ENCODE measurements at places on chromosomes 5 and 9.

DNA sequence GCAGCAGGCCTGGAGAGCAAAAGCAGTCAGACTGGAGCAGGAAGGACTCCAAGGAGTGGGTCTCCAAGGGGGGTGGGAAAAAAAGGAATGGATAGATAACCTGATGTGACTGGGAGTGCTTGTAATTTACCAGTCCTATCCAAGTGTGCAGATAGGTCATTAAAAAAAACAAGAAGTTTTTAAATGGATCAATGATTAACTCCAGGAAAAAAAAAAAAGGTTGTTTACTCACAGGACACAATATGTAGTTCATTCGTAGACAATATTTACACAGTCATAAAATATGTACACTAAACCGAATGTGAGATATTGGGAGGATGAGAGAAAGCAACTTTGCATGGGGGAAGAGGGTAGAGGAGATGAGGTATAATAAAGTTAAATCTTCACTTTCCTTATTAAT lies 20.4 kb downstream of the ZBTB5 start:
- DNase-seq, result no peak

DNA sequence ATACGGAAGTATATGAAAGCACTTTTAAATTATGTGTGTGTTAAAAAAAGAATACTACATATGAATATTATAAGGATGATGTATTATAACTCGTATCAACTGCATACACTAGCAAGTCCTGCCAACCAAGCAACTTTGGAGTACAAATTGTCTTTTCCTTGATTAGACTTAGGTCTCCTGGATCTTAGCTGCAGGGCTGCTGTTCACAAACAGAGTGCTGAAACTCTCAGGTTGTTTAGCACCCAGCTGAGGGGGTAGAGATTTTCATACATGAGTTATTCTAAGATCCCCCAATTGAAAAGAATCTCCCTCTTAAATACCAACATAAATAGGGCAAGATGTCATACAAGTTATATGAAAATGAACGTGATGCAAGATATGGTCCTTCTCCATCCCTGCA lies 149.8 kb upstream of the TNC start:
- no peak for DNase-seq

- DNase-seq, result no peak
These were observed 638.1 kb downstream of the EFNA5 start for GRCh38 chr5:107032629-107033028.

GRCh38 chr5:176711883-176712282 lies 64.6 kb downstream of the TSPAN17 start:
- DNase-seq, result no peak

GRCh38 chr9:4714266-4715016 lies 26.6 kb downstream of the AK3 start:
- DNase-seq, result no peak

GRCh38 chr5:52859628-52860027 lies 71.9 kb downstream of the ITGA1 start:
- DNase-seq, result no peak

GRCh38 chr9:38355115-38355514 lies 37.4 kb upstream of the ALDH1B1 start:
- DNase-seq, result no peak

DNA sequence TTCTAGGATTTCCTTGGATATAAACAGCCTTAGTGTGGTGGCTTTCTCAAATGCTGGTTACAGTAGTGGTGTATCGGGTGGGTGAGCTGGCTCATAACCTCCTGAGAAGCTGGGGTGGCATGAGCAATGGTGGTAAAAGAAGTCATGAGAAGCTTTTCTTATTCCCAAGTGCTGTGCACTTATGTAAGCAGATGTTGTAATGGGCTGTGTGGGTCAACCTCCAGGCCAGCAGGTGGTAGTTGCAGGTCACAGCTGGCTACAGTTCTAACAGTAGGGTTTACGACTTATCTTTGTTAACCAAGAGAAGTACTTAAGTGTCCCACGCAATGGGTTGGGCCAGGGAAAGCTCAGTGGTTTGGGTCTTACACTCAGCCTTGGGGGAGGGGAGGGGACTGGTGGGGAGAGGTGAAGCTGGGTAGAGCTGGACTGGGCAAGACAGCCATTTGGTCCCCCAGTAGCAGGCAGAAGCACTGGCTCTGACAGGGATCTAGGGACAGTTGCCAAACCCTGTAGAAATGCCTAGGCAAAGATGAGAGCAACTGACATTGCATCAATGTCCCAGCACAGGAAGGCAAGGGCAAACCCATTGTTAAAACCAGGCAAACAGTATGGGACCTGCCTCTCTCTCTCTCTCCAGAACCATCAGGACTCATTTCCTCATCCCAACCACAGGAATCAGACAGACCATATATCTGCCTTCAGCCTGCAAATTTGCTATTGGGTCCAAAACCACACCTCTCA lies 76.8 kb downstream of the RNF130 start:
- no peak for DNase-seq

GRCh38 chr5:129441096-129441495 lies 19.0 kb upstream of the ADAMTS19 start:
- DNase-seq, result no peak

DNA sequence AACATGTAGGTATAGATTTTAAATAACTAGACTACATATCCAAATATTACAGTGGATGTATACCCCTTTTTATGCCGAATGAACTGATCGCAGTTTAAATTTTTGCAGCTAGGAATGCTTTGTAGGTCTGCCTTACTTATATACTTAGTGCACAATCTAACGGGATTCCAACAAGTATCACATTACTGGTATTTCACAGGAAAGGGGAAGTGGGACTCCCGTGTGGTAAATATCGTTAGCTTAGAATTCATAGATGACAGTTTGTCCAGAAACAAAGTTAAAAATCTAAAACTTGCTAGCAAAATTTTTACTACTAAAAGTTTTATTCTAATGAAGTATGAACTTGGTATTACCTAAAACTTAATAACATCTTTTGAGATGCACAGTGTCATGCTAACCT lies 193.5 kb upstream of the TLX3 start:
- DNase-seq, result no peak

DNA sequence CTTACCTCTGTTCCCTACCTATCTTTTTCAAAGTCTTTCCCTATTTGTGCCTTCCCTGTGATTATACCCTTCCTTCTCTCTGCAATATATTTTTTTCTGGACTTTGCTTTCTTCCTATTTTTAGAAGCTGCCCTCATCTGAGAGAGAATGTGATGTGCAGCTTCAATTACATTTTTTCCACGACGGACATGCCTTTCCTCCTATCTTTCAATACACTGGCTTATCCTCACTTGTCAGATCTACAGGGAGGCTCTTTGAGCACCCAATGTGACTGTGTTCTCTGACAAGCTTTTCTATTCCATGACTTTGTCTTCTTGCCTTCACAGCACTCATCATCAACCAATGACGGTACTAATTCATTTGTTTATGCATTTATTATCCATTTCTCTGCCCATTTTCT lies 227.9 kb upstream of the CLINT1 start:
- no peak for DNase-seq

GRCh38 chr5:111132731-111133435 lies 40.7 kb downstream of the WDR36 start:
- DNase-seq, result no peak

DNA sequence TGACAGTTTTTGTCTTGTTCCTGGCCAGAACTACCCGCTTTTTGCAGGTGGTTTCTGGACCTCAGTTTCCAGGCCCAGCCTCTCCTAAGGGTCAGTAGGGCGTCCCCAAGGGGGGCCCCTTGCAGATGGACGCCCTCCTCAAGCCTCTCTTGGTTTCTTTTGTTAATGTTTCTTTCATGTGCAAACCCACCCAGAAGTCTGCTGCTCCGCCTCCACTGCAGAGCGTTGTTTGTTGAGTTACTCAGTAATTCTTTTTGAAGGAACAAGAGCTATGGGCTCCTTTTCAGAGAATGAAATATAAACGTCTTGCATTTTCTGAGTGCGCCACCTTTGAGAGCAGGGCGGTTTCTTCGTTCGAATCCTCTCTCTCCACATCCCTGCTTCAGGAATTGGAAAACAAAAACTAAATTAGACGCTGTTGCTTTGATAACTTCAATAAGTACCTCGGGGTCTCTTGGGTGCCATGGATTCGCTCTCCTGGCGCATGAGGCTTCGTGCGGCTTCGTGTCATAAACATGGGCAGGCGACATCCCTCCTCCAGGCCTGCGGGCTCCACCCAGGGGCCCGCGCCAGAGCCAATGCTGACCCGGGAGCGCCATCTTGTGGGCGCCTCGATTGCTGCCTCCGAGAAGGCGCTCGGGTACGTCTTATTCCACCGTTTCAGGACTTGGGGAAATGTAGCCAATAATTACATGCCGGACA lies 38.3 kb upstream of the CKMT2 start:
- DNase-seq, result peak; percentile 57

- DNase-seq, result no peak
These were observed 81.5 kb downstream of the SH3TC2 start for GRCh38 chr5:148981353-148981752.

GRCh38 chr5:65480306-65480865 lies 1.3 kb downstream of the ADAMTS6 start:
- peak; percentile 69 for DNase-seq

- peak; percentile 54 for DNase-seq
These were observed 1.7 kb upstream of the SLC34A1 start for GRCh38 chr5:177382423-177383029.

DNA sequence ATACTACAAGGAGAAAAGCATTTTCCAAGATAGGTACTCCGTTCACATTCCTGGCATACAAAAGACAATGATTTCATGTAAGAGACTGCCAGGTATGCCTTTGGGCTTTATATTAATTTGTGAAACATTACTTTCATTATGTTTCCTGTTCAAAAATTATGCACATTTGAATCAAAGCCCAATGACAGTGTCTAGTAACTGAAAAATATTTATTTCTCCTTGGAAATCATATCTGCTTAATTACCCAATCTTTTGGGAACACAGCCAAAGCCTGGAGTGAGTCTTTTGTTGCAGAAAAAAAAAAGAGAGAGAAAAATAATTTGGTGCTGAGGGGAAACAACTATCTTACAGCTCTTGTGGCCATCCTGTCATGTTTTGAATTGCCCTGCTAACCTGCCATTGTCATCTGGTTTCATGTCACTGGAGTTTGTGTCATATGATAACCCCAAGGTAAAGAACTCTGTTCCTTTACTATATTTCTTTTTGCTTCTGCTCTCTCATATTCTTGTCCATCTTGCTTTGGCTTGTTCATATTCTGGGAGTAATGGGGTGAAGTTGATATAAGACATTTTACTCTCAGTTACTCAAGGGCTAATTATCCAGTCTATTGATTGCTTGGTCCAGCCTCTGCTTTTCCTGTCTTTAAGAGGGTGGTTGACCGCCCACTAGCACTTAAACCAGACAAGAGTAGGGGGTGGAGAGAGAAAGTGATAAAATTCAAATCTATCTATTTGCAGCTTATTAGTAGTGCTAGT lies 238.3 kb upstream of the NUDT12 start:
- no peak for DNase-seq

GRCh38 chr9:74496819-74497747 lies at the start of gene RORB:
Gene RORB (plus strand): TSS chr9:74497335. CDS start chr9:74497977, 642 bp downstream.
- DNase-seq, result no peak

DNA sequence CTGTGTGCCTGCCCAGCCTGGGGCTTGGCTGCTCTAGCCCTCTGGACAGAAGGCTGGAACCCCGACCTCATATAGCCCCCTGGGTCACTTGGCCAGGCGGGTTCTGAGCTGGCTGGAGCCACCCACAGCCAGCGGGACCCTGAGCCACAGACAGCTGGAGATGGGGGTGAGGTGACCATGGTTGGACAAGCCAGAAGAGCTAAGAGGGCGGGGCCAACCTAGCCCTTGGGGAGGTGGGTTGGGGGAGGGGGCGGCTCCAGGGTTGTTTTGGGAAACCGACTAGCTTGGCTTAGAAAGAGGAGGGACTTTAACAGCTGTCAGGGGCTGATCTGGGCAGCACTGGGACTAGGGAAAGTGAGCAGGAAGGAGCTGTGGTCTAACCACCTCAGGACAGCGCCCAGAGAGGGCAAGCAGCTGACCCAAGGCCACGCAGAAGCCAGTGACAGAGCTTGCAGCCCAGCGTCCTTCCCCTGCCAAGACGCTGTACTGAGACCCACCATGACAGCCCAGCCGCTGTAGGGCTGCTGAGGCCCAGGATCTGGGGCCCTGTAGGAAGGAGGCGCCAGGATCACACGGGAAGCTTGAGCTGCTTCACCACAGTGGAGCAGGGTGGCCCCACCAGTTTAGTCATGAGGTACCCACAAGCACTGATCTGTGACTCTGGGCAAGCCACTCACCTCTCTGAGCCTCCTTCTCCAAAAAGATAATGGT lies 2.2 kb downstream of the AIF1L start:
- no peak for DNase-seq

GRCh38 chr5:2499917-2500316 lies 251.6 kb downstream of the IRX2 start:
- no peak for DNase-seq

- no peak for DNase-seq
These were observed 1720.6 kb upstream of the WWC1 start for GRCh38 chr5:166570865-166571264.

GRCh38 chr5:91272858-91273257 lies 110.3 kb downstream of the ARRDC3 start:
- DNase-seq, result no peak

GRCh38 chr9:32463500-32464293 lies 62.3 kb downstream of the RIGI start:
- no peak for DNase-seq

GRCh38 chr9:80163889-80164288 lies 592.1 kb downstream of the TLE4 start:
- no peak for DNase-seq

Measured in OCI-LY7 (cell line).